GM12865 (cell line): ENCODE measurements at places on chromosomes 3 and 15.
A peak's percentile ranks its signal among the peaks of the same experiment; 100 is the strongest.

- peak; percentile 77 for DNase-seq
These were observed 2.4 kb downstream of the PML start for GRCh38 chr15:73996939-73997338.

DNA sequence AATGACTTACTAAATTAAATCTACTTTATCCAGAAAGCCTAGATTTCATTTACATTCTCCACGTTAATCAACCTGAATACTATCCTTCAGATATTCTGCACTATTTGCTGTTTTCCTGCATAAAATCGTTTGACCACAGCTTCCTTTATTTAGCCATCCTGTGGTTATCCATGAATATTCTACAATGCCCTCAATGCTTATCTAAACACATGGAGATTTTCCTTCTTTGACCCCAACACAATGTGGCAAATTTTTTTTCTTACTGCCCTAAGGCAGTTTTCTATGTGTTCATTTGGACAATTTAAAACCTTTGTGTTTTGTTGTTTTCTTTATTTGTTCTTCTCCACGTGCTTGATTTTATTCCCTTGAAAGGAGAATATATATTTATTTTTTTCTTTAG is 495.5 kb upstream of the ROBO1 start:
- DNase-seq: no peak

- DNase-seq: peak; percentile 89
These were observed 1.7 kb upstream of the CCR8 start for GRCh38 chr3:39327746-39328349.

DNA sequence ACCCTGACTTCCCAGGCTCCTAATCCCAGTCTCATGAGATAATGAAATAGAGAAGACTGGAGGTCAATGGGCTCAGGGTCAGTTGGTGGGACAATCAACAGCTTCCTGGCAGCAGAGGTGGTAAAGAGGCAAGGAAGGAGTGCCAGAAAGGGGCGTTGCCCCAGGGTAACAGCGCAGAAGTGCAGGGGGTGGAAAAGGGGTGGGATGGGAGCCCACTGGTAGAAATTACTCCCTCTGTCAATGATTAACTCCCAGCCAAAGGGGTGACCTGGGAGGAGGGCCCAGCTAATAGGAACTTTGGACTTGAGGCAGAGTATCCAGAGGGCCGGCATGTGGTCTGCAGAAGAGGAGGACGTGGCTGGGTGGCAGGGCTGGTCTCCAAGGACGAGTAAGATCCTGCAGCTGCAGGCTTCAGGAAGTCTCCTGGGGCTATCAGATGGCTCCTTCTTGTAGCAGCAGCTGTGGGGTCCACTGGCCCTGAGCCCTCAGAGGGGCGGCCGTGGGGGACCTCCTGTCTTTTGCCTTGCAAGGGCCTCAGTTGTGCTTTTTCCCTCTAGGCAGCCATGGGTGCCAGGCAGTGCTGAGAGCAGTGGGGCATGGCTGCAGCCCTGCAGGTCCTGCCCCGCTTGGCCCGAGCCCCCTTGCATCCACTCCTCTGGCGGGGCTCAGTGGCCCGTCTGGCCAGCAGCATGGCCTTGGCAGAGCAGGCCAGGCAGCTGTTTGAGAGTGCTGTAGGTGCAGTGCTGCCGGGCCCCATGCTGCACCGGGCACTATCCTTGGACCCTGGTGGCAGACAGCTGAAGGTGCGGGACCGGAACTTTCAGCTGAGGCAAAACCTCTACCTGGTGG is 2.3 kb downstream of the GLYCTK start:
- no peak for DNase-seq

DNA sequence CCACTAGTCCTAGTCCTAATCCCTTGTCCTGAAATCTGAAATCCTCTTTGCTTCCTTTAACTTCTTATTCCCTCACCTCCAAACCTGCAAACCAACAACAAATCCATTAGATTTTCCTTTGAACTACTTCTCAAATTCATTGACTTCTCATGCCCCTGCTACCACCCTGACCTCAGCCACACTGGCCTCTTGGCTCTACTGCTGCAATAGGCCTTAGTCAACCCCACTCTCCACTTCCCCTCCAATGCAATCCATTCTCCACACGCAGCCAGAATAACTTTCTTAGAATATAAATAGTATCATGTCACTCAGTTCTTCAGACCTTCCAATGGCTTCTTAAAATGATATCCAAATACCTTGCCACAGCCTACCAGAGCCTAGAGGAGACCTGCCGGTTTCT is 131.1 kb upstream of the GADL1 start:
- no peak for DNase-seq

DNA sequence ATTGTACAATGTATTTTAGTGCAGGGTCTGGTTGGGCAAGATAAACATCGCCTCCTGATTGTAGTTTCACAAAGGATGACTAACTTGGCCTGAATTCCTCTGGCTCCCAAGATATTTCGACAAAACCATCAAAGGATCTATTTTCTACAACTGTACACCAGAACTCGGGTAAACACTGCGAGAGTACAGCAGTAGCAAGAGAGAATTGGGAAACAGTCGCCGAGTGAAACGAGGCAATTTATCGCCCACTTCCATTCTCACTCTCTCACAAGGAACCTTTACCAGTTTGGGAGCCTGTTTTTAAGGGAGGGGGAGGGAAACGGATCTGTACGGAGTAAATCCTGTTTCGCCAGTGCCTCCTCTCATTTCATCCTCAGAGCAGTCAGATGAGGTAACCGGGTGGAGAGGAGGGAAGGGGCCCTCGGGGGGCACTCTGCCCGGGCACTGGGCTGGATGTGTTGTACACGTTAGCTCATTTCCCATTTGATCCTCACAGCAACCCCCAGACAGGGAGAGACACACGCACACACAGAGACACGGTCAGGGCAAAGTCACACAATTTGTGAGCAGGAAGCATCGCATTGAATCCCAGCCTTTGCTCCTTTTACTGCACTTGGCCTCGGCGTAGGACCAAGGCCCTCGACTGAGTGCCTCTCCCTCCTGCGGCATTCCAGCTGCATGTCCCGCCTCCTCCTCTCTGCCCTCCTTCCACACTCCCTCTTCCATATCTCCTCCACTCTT is 120.1 kb downstream of the LIPC start:
- peak; percentile 21 for DNase-seq

- DNase-seq: peak; percentile 31
These were observed 56.4 kb downstream of the SPTSSB start for GRCh38 chr3:161314836-161315395.

GRCh38 chr3:5036858-5037257 is 57.6 kb downstream of the BHLHE40 start:
- DNase-seq: no peak

GRCh38 chr3:150756491-150757059 is 6.4 kb downstream of the SIAH2 start:
- DNase-seq: no peak

GRCh38 chr3:19744047-19744446 is 190.0 kb downstream of the EFHB start:
- no peak for DNase-seq

DNA sequence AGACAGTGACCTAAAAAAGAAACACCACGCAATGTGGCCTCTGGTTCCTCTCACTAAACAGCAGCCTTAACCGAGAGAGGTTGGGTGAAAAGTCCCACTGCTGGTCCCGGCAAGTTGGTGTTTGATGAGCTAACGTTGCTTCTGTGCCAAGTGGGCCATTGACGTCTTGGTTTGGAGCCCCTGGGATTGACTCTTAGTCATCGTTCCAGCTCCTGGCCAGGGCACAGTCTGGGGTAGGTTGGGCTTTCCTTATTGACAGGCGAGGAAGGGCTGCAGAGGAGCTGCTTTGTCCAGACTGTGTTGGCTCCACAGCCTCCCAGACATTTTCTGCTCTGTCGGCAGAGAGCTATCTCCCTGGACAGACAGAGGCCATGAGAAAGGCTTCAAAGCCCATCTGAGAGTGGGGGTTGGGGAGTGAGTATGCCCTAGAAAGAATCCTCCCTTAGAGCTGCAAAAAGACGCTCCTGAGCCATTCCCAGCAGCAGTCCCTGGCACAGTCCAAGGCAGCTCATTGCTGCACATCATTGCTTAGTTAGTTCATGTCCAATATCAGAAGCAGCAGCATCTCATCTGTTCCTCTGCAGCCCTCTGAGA is 28.6 kb upstream of the C3orf80 start:
- no peak for DNase-seq

- DNase-seq: peak; percentile 69
These were observed 85.2 kb upstream of the PPIB start for GRCh38 chr15:64247906-64248541.

DNA sequence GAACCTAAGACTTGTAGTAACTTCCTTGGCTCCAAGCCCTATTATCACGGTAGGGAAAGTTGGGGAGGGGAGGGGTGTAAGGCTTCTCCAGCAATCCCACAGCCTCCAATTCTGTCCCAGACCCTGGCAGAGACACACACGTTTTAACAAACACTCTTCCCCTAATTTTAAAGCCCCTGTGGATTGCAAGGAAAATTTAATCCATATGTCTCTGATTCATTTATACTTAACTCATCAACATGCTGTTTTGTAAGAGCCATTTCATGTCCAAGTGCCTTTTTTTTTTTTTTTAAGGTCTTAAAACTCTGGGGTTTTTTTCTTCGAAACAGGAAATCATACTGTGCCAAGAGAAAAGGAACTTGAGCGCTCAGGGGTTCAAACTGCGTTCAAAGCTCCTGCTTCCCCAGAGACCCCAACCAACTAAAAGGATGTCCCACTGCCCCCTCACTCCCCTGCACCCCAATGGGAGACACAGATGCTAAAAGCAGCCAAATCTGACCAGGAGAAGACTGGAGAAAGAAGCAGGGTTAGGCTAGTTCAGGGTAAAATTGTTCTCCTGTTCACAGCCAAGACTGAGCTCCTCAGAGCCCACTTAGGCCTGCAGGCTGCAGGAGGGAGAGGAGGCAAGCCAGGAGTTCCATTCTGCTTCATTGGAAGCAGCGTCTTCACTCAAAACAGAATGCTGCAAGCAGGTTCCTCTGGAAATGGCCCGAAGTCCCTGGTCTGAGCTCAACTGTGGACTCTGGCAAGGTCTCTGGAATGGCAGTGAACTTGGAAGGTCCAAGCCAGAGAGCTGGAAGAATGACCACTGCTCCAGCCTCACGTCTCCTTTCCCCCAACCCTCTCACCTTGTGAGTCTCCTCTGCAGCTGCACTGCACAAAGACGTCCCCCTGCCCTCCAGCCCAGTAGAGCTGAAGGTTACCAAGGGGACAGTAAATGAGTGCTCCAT is 172.5 kb downstream of the NTRK3 start:
- no peak for DNase-seq

DNA sequence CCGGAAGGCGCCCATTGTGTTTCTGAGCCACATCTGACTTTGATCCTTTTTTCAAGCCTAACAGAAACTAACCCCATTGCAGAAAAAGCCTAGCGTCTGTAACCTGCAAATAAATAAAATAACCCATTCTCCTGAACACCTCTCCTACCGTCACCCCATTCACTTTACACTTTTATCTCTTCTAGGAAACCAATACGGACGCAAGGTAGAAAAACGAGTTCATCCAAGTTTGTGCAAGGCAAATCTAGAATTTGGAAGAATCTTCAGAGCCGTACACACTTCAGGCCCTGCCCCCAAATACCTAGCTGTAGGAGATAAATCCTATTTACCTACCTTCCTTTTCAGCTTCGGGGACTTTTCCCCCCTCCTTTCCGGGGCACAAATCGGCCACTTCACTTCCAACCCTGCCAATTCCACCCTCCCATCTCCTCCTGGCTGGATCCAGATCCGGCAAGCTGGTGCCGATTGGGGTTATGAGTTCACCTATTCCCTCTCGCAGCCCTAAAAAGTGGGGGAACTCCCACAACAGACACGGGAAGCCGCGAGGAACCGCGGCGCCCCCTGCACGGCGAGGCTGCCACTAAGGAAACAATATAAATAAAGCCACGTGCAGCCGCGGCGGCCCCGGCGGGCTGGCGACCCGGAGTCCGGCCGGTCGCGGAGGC is 987 bp downstream of the PRTG start:
- DNase-seq: peak; percentile 15

DNA sequence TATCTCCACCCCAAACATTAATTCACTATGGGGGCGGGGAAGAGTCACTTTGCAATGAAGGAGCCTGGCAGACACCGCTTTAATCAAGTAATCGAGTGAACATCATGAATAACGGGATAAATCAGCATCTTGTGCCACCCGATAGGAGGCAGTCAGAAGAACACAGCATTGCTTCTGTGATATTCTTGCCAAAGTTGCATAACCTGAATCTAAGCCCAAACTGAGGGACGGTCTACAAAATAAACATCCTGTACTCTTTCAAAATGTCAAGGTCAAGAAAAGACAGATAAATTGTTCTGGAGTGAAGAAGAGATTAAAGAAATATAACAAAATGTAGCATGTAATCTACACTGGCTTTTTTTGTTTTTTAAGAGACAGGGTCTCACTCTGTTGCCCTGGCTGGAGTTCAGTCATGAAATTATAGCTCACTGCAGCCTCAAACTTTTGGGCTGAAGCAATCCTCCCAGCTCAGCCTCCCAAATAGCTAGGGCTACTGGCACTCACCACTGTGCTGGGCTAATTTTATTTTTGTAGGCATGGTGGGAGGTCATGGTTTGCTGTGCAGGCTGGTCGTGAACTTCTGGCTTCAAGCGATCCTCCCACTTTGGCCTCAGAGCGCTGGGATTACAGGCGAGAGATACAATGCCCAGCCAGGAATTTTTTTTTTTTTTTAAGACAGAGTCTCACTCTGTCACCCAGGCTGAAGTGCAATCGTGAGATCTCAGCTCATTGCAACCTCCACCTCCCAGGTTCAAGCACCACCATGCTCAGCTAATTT is 20.1 kb upstream of the VWA5B2 start:
- DNase-seq: no peak

GRCh38 chr3:133799794-133800585 is 5.6 kb upstream of the SRPRB start:
- no peak for DNase-seq

DNA sequence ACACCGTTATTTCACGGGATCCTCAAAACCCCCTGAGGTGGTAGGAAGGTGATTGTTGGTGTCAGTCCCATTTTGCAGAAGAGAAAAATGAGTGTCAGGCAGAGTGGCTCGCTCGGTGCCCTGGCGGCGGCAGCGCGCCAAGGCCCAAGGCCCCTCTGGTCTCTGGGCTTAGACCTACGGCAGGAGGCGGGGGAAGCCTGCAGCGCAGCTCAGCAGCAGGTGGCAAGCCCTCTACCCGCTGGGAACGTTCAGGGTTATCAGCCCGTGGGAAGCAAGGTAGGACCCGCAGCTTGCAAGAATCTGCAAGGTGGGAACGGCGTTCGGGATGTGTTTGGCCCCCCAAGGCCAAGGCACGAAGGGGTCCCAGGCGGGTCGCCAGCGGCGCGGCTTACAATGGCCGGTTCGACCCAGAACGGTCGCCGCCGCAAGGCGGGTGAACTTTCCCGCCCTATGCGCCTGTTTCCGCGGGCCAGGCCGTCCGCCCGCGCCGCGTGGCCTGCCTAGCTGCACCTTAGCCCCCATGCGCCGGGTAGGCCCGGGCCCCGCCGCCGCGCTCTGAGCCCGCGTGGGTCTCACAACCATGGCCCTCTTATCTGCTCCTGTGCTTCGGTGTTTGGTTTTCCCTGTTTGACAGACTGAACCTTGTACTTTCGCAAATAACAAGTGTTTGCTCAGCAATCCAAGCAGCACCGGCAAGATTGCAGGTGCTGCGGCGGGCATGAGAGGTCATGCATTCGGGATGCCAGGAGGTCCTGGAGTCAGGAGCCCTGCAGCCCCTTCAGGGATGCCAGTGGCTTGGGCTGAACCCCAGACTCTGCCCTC is 39.7 kb downstream of the CCNL1 start:
- DNase-seq: no peak

- DNase-seq: no peak
These were observed 3.4 kb upstream of the SKOR1 start for GRCh38 chr15:67821784-67822440.

GRCh38 chr15:66839506-66840112 is 137.6 kb downstream of the SMAD6 start:
- DNase-seq: no peak
